ENCODE measurements at places on chromosomes 16 and 17.

DNA sequence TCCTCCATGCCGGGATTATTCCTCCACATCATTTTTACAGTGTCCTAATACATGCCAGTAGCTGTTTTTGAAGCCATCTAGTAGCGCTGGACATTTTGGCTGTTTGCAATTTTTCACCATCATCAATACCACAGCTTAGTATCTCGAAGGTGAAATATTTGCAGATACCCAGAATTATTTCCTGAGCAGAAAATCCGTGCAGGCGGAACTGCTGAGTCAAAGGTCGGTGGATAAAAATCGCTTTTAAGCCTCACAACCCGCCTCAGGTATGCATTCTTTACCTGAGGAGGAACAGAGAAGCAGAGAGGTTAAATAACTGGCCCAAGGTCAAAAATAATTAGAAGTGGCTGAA is 584 bp upstream of the TNRC6A start:
- no peak for DNase-seq

DNA sequence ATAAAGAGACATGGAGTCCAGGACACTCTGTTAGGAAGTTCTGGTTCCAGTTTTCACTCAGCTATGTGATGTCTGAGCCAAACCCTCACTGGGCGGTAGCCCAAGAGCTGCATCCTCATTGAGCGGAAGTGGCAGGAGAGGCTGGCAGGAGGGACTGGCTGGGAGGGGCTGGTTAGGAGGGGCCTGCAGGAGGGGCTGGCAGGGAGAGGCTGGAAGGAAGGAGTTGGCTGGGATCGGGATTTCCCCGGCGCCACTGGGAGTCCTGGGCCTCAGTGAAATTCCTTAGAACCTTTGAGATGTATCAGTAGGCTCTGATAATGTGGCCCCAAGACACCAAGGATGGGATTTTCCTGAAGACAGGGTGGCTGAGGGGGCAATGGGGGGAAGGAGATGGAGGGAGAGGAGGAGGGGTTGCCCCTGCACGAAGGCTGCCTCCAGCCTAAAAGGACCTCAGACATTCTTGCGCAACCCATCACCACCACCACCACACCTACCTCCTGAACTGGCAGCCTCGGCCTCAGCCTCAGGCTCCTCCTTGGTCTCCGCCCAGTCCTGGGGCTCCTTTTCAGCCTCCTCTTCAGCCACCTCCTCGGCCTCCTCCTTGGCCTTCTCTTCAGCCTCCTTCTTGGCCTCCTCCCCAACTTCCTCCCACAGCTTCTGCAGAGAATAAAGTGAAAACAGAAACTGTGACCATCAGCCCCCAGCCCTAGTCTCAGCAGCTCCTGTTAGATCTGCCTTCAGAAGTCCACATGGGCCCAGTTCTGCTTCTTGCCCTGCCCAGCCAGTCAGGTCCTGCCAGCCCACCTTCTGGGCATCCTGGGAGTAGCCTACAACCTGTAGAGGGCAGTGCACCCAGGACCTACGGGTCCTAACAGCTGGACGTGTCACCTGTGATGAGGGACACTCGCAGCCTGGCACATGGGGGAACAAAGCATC is 31.7 kb downstream of the CNGB1 start:
- DNase-seq, result no peak

DNA sequence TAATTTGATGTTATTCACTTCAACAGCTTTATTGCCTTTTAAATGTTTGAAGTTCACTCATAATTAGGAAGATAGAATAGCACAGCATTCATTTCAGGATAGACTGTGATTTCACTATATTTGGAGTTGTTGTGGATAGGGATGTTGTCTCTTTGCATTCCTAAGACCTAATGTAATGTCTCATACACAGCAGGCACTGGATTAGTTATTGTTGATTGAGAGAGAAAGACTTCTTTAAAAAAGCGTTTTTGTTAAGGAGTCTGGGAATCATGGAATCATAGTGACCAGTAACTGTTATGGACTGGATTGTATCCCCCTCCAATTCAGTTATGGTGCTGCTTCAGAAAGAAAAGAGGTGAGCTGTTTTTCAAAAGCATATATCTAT is 122.0 kb downstream of the USP22 start:
- DNase-seq, result no peak

DNA sequence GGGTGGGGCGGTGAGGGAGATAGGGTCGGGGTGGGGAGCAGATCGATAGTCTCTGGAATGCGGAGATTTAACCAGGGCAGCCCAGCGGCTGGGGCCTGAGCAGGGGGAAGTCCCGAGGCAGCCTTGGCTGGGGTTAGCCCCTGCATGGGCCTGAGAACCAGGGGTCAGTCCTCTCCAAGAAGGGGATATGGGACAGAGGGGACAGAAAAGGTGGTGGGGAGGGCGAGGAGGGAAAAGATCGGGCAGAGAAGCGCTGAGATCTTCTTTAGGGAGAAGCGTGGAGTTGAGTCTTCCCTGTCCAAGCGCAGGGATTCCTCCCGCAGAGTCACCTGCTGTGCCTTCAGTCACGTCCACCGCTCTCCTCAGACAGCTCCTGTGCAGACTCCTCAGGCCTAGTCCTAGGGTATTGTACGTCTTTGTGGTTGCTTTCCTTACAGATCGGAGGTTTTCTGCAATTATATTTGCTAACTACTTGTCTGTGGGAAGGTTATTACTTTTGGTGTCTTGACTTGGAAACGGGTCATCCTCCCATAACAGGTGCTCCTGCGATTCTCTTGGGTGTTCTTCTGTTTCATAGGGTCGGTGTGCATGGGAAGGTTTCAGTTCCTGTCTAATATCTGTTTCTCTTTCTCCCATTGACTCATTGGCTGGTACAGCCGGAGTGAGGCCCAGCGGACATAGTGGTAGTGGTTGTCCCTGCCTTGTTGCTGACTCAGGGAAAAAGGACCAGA is 952 bp downstream of the CD300A start:
- DNase-seq, result no peak

DNA sequence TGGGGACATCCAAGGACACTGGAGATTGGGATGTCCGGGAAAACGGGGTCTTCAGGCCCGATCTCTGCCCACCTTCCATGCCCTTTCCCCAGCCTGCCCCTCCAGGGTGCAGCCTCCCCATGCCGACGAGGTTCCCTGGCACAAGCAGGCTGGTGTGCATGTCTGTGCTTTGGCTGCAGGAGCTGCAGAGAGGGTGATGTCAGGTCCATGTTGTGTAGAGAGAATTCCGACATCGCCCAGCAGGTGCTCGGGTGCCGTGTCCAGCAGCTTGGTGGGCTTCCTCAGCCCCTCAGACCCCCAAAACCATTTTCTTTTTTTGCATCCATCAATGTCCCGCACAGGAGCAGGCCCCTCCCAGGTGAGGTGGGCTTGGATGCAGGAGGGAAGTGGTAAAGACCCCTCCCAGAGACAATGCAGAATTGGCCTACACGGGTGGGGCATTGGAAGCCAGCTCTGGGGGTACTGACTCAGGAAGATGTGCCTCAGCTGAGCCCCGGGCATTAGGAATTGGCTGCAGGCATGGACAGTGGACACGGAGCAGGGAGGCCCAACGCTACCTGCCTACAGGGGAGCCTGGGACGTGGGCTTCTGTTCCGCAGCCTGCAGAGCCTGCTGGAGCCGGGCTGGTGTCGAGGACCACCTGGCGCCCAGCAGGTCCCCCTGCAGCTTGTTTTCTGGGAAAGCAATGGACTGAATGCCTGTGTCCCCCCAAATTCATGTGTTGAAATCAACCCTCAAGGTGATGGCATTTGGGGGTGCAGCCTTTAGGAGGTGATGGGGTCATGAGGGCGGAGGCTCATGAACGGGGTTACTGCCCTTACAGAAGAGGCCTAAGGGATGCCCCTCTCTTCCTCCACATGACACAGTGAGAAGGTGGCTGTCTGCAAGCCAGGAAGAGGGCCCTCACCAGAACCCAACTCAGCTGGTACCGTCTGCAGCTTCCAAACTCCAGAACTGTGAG is 97.5 kb downstream of the METRNL start:
- DNase-seq, result no peak

DNA sequence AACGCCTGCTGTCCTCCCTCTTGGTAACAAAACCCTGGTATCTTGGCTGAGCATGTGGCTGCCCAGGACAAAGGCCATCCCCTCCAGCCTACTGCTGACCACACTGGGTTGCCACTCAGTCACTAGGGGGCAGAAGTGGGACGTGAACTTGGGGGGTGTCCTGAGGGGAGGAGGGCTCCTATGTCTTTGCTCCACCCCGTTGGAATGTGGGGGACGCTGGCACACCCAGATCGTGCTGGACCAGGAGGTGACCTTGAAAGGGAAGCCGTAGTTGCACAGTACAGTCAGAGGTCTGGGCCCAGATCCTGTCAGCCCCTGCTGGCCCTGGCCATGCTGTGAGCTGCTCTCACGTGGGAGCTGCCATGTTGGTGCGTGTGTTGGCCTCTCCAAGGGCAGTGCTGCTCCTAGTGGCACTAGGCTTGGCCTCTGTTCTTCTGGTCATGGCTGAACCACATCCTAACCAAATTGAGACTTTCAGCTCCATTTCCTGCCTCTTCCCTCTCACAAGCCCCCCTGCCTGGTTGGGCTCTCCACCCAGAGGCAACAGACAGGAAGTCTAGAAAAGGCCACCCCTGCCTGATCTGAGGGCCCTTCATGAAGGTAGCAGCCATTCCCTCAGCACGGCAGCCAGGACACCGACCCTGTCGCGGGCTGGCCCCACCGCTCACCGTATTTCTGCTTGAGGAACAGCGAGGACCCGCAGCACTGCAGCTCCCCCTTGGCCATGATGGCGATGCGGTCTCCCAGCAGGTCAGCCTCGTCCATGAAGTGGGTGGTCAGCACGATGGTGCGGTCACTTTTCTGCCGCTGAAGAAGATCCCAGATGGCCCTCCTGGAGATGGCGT is 29.0 kb upstream of the RNPS1 start:
- DNase-seq, result no peak

- DNase-seq, result no peak
These were observed at the start of gene TRIM72 for GRCh38 chr16:31213877-31214707. Gene TRIM72, plus strand, starts transcription at chr16:31214119. Its CDS starts 620 bp downstream, at chr16:31214739.

DNA sequence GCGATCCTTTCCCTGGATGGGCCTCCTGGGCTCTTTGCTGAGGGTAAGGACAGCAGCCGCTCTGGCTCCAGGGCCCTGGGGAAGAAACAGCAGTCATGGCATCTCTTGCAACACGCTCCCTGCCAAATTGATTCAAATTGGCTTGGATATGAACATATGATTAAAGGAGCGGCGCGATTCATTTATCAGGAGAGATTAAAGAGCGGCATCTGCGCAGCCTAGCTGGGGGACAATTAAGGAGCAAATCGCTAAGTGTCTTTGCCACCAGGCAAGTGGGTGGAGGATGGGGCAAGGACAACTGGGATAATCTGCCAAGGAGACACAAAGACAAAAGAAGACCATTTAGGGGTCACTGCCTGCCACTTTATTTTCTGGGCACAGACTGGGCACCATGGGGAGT is 27.8 kb downstream of the PIPOX start:
- no peak for DNase-seq

GRCh38 chr16:30096105-30096861 is at the start of gene YPEL3:
Gene YPEL3, minus strand, starts transcription at chr16:30096213. Its CDS starts 731 bp downstream, at chr16:30095482.
- DNase-seq, result peak; percentile 65

DNA sequence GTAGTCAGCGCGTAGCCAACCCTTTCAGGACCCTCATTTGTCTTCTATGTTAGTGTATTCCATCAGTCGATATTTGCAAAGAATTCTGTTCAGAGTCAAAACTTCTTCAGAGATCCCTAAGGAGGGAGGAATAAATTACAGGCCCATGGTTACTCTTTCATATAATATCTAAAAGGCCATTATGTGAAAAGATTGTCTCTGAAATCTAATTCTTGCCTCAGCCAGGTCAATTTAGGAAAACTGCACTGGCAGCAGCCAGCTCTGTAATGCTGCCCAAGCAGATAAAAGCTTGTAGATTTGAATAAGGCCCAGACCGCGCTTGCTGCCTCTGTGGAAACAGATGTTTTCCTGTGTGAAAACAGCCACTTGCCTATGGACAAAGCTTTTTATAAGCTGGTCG is 379.8 kb downstream of the CNTNAP4 start:
- DNase-seq, result no peak

DNA sequence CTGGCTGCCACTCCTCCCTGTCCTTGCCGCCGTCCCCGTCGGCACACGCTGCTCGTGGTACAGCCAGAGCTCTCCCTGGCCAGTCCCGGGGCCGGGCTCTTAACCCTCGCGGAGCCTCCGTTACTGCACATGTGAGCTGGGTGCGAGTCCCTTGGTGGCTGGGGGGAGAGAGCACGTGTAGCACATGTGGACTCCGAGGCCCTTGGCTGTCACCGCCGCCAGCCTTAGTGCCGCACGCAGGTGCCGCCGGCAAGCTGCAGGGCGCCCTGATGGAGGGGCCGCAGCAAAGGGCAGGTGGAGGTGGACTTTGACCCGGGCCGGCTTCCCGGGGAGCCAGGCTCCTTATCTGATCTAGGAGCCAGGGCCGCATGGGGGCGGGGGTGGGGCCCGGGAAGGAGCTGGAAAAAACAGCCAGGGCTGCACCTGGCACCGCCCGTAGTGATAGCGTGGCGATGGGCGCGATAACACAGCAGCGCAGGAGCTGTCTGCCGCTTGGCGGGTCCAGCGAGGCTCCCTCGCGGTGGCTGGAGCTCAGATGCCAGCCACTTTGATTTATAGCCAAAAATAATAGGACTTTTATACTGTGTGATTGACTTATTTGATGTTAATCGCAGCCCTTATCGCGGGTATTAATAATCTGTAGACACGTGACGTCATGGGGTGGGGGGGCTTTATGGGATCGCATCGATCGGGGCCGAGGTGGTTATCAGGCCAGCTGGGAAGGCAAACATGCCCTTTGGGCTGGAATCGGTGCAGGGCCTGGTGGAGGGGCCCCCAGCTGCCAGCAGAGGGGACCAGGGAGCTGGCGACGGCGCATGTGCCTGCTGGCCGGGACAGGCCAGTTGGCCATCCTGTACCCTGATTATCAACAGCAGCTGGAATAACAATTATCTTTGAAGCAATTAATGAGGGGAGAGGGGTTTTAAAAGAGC is 35.1 kb downstream of the ZFPM1 start:
- DNase-seq, result no peak

DNA sequence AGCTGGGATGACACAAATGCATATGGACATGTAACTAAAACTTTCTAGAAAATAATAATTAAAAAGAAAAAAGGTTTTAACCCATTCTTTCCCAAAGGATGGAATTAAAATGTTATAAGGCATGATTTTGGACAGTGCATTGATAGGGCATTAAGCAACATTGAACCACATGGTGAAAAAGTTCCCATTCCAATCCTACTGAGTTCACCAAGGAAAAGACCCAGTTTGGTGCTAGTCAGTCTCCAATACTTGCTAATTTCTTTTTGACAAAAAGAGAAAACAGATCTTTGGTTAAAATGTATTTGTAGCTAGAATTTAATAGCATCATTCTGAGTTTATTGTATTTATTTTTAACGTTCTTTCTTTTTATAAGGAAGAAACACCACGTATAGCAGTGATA is 28.1 kb downstream of the EMP2 start:
- no peak for DNase-seq

- DNase-seq, result no peak
These were observed 3.9 kb upstream of the C17orf99 start for GRCh38 chr17:78142119-78142861.

- DNase-seq, result no peak
These were observed 2.5 kb downstream of the KRT33A start for GRCh38 chr17:41347869-41348760.
